ENCODE measurements at places on chromosomes 11 and 22.

GRCh38 chr11:70799386-70799785 lies 401.1 kb downstream of the CTTN start:
- DNase-seq = no peak

- no peak for DNase-seq
Measured at GRCh38 chr11:125314276-125315078, 149.9 kb downstream of the PKNOX2 start.

- DNase-seq = no peak
Measured at GRCh38 chr11:3231550-3231850, 717 bp downstream of the MRGPRE start.

- DNase-seq = no peak
Measured at GRCh38 chr11:43408277-43408676, 49.6 kb downstream of the TTC17 start.

DNA sequence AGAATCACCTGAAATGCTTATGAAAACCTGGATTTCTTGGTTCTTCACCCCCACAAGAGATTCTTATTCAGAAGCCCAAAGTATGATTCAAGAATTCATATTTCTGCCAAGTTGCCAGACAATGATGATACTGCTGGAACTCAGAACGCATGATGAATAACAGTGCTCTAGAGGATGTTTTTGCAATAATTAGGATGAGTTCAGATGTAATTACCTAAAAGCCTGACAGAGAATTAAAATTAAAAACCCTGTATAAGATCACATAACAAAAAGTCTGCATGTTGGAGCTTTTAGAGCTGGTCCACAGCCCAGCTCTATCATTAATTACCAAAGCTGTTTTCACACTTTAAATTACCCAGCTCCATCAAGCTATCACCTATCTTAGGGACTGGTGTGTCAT lies 211.8 kb downstream of the LUZP2 start:
- DNase-seq = no peak

DNA sequence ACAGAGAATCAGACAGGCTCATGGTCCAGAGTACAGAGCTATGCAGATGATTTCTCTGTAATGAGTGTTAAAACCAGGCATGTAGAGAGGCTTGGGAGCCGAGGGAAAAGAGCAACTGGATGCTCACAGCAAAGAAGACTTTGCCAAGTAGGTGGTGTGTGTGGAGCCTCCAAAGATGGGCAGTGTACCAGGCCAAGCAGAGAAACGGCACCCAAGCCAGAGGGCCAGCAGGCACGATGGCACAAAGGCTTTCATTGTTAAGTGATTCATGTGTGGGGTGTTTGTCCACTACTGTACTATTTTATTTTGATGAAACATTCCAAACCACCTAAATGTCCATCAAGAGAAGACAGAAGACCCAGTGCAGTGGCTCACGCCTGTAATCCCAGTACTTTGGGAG lies 11.1 kb downstream of the RANGAP1 start:
- DNase-seq = no peak

DNA sequence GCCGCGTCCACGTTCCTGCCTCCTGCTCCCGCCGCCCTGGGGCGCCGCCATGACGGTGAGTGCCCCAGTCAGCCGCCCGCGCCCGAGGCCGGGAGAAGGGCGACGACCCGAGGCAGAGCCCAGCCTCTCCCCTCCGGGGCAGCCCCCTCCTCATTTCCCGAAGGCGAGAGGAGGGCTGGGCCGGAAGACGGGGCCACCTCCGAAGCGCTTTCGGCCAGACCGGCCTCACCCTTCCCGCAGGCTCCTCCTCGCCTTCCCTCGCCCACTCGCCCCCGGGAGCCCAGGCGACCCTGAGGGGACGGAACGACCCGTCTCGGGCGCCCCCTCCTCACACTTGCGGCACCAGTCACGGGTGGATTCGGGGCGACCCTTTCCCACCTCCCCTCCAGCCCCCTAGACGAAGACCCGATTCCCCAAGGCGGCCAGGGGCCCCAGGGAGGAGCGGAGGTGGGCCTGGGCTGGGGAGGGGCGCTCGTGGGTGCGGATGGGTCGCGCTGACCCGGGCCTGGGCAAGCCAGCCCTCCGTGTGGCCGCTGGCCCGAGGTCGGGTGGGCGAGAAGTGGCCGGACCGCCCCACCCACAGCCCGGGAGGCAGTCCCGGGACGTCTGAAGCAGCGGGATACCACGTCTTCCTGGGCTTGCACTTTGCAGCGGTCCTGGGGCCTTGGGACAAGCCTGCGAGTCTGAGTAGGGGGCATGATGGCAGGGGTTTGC lies 49.7 kb downstream of the TRIOBP start:
- DNase-seq = no peak

GRCh38 chr22:44578516-44579230 lies 80.6 kb upstream of the RTL6 start:
- no peak for DNase-seq
